ENCODE measurements at places on chromosomes 16 and 17. TPM values are rescaled to one million over a fixed set of nuclear protein-coding genes. Genes with fewer than 3 reads are reported as not detected.
A peak's percentile ranks its signal among the peaks of the same experiment; 100 is the strongest.

HASPIN gene
- total RNA-seq: 21.5 TPM

P2RX1 gene
- total RNA-seq: not detected

RAMP2 gene
- not detected for total RNA-seq

CLEC3A gene
- not detected for total RNA-seq

PSME3IP1 gene
- total RNA-seq: 79.0 TPM

NPIPB2 gene
- 14.3 TPM for total RNA-seq

CLEC10A gene
- total RNA-seq: not detected

MYO1D gene
- total RNA-seq: 32.0 TPM

ARL17B gene
- total RNA-seq: 21.6 TPM

CDRT15 gene
- total RNA-seq: not detected

CHD9 gene
- total RNA-seq: 16.0 TPM

KCNAB3 gene
- 11.9 TPM for total RNA-seq

HSD17B2 gene
- total RNA-seq: not detected

HBA2 gene
- not detected for total RNA-seq

BRIP1 gene
- 21.7 TPM for total RNA-seq

NXPH3 gene
- total RNA-seq: not detected

GP1BA gene
- 0.11 TPM for total RNA-seq

MT1H gene
- not detected for total RNA-seq

TNFRSF13B gene
- not detected for total RNA-seq

- ATAC-seq: no peak
These were observed 50.9 kb downstream of the HELZ start for GRCh38 chr17:67194134-67194533.

DNA sequence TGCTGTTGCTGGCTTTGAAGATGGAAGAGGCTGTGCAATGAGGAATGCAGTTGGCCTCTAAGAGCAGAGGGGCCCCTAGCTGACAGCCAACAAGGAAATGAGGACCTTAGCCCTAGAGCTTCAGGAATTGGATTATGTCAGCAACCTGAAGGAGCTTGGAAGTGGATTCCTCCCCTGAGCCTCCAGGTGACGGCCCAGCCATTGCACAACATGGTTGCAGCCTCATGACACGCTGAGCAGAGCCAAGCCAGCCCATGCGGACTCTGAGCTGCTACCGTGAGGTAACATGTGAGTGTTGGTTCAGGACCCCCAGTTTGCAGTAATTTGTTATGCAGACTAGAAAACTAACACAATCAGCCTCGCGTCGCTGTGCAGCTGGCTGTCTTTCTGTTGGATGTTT lies 20.2 kb downstream of the CCDC42 start:
- no peak for ATAC-seq

DNA sequence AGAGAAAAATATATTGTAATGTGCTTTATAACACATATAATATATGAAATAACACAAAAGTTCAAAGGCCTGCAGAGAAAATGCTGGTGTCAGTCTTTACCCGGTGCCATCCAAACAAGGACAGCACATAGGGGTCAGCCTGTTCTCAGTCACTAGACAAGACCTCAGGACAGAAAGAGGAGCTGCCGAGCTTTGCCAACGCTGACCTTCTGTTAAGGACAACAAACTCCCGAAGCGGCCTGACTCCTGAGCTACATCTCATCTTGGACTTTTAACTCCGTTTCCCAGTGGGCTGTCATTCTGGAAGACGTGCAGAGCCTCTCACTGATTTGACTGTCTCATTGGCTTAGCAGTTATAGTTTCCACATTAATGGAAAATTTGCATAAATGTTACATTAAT lies 6.9 kb downstream of the ELAC2 start:
- ATAC-seq: no peak

DNA sequence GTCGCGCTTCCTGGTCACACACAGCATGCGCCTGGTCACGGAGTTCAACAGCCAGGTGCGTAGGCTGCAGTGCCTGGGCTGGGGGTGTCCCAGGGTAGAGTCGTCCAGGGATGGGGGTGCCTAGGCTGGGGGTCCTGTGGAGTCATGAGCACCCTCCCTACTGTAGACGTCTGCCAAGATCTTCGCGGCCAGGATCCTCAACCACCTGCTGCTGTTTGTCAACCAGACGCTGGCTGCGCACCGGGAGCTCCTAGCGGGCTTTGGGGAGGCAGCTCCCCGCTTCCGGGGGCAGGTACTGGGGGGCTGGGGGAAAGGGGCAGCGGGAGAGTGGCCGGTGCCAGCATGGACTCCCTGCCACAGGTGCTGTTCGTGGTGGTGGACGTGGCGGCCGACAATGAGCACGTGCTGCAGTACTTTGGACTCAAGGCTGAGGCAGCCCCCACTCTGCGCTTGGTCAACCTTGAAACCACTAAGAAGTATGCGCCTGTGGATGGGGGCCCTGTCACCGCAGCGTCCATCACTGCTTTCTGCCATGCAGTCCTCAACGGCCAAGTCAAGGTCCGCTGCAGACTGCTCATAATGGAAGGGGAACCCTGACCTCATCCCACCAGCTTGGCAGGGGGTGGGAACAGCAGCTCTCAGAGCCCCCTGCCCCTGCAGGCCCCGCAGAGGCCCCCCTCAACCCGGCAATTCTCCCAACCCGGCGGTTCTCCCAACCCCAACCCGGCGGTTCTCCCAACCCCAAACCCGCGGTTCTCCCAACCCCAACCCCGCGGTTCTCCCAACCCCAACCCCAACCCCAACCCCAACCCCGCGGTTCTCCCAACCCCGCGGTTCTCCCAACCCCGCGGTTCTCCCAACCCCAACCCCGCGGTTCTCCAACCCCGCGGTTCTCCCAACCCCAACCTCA lies 2.4 kb downstream of the PDIA2 start:
- no peak for ATAC-seq

GRCh38 chr17:80086081-80086480 lies 15.3 kb upstream of the GAA start:
- ATAC-seq: no peak

DNA sequence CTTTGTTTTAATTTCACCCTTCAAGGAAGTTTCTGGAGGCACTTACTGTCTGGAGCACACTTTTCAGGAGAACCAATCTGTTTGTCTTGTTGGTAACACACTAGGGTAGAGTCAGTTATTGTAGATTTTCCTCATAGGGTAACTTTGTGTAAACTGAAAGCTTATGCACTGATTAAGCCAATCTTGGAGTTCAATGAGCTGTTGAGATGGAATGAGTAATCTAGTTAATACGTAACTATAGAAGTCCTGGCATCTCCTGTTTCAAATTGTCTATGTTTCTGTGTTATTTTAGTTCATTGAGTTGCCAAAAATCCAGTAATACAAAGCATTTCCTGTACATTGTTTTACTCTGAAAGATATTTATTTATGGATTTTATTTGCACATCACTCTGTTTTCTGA lies 111.6 kb upstream of the HAS3 start:
- ATAC-seq: no peak

- ATAC-seq: no peak
These were observed 116.1 kb downstream of the METRNL start for GRCh38 chr17:83195330-83196023.

DNA sequence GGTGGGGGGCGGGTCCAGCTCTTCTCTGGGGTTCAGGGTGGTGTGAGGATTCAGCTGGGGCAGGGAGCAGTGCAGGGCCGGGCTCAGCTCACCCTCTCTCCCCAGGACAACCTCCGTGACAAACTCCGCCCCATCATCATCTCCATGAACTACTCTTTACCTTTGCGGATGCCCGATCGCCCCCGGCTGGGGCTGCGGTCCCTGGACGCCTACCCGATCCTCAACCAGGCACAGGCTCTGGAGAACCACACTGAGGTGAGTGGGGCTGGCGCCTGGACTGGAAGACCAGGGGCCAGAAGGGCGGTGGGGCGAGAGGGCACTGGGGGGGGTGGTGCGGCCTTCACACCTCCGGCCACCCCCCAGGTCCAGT lies 18.9 kb upstream of the PDK2 start:
- ATAC-seq: no peak

DNA sequence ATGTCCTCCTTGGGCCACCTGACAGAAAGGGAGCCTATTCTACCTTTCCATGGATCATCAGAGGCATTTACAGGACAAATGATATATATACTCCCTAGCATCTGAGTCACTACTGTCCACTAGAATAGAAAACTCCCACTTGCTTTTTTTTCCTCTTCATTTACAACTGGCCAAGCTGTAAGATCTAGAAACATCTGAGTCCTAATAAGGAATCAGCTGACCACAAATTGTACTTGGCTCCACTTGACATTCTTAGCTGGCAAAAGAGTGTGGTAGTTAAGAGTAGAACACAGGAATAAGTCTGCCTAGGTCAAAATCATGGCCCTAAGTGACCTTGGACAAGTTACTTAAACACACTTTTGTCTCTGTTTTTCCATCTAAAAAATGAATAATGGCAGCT lies 5.2 kb downstream of the RUSF1 start:
- no peak for ATAC-seq

GRCh38 chr17:57311281-57312216 lies 55.2 kb downstream of the MSI2 start:
- no peak for ATAC-seq

DNA sequence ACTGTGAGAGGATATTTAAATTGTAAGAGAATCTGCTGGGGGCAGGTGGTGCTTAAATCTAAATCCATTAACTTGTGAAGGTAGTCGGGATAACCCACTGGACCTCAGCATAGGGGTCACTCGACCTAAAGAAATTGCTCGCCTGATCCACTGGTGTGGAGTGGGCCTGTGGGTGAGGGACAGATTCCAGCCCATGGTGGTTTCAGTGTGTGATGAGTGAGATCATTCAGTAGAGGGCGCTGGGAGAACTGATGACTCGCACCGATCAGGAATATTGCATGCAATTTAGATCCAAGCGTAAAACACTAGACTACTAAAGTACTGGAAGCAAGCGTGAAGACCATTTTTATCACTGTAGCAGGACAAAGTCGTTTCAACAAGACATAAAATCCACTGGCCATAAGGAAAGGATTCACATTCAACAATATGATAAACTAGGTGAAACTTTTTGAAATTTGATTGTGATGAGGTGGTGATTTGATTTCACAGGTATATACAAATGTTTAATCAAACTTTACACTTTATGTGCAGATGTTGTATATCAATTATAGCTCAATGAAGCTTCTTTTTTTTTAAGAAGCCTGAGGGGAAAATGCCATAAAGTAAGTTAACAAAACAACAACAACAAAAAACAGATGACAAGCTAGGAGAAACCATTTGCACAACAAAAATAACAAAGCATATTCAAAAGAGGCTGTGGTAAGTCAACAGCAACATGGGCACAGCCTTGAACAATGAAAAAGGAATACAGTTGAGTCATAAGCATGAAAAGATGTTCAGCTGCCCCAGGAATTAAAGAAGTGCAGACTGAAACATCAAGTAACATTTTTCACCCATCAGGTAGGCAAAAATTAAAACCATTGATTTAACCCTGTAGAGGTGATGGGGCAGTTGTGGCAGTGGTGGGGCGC lies 7.5 kb upstream of the TMEM170A start:
- ATAC-seq: peak; percentile 84

Data from activated T-helper 17 cell treated with anti-CD3 and anti-CD28 coated beads, Interleukin-2, amount 50 U/mL, for 72 hours (primary cell).